ENCODE measurements at places on chromosomes 16 and 17.
A peak's percentile ranks its signal among the peaks of the same experiment; 100 is the strongest.

- DNase-seq, result peak; percentile 78
Measured at GRCh38 chr17:66791347-66791746, 43.6 kb upstream of the CACNG5 start.

DNA sequence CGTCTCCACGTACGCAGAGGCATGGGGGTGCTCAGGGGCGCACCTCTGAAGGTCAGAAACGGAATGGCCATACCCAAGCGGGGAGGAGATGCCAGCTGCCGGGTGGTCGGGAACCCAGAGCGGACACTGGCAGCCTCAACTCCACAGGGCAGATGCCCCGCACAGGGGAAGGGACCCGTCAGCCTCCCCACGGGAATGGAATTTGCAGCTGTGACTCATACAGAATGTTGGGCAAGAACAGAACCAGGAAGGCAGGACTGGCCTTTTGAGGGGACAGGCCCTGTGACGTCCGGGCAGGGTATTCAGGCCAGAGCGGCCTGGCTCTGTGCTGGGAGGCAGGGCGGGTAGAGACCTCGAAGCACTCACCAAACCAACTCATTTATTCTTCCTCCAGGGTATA lies 7.5 kb downstream of the TK1 start:
- no peak for DNase-seq

GRCh38 chr16:79658301-79659033 lies 57.9 kb upstream of the MAF start:
- DNase-seq, result no peak

GRCh38 chr17:57861000-57861789 lies 11.4 kb upstream of the MRPS23 start:
- peak; percentile 91 for DNase-seq

GRCh38 chr16:85750827-85751697 lies at the start of gene C16orf74:
TSS of gene C16orf74 (minus strand) at chr16:85751096. CDS start at chr16:85735217, 15,879 bp downstream.
- peak; percentile 69 for DNase-seq

DNA sequence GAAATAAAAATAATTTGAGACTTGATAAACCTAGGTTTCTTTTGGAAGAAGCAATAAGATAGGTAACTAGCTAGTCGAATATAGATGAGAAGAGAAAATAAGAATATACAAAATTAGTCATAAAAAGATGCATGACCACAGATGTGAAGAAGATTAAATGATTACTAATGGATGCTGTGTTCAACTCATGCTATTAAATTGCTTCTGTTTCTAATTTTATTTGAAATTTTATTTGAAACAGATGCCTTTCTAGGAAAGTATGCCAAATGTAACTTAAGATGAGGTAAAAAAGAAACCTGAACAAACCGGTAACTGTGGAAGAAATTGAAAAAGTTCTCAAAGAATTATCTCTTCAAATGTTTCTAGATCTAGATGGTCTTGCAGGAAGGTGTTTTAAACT lies 91.6 kb downstream of the OR1D5 start:
- DNase-seq, result no peak

- no peak for DNase-seq
Measured at GRCh38 chr17:27333410-27333980, 39.6 kb downstream of the WSB1 start.

GRCh38 chr17:17402558-17402957 lies 74.2 kb upstream of the MED9 start:
- no peak for DNase-seq

- DNase-seq, result peak; percentile 91
Measured at GRCh38 chr17:6843241-6843880, 11.8 kb upstream of the TEKT1 start.

DNA sequence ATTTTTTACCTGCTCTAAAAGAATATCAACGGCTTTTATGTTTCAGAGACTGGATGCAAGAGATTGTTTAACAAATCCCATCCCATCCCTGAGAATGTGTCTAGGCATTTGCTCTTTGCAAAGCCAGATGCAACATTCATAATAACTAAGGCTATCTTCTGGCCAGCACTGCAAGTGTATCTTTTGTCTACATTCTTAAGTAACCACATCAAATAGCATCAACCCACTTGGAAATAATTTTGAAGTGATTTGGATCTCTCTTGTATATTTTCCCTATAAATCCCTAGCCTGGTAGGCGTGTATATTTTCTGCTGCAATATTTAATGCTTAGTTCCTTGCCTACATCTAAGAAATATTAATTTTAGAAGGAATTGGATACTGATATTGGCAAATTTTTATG lies 64.3 kb downstream of the PIGL start:
- DNase-seq, result no peak

DNA sequence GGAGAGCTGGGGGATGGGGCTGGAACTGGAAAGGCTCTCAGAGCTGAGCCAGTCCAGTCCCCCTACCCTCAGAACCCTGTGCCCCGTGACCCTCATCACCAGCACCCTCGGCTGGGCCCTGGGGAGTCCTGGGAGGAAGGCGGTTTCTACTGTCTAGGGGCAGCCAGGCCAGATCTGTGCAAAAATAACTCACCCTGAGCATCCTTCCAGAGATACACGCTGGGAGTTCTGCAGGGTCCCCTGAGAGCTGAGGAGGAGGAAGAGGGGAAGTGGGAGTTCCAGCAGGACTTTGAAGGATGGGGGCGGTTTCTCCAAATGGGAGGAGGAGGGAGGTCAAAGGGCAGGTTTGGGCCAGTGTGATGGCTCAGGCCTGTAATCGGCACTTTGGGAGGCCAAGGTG lies 5.0 kb upstream of the SLC4A1 start:
- no peak for DNase-seq

- DNase-seq, result no peak
Measured at GRCh38 chr17:79041041-79041570, 17.1 kb downstream of the C1QTNF1 start.

DNA sequence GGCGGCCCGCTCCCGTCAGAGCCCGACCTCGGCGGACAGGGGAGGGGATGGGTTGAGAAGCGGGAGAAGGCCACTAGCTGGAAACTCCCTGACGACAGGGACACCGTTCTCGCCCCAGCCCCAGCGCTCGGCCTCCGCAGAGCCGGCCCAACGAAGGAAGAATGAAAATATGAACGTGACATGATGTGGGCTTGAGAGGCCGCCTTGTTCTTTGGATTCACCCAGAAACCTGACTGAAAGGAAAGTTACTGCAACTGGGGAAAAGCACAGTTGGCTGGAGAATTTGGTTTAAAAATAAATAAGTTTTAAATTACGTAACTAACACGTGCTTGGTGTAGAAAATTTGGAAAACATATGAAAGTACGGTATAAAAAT lies 21.1 kb downstream of the NPTX1 start:
- peak; percentile 81 for DNase-seq

GRCh38 chr16:4365014-4365406 lies 6.6 kb upstream of the VASN start:
- DNase-seq, result no peak

DNA sequence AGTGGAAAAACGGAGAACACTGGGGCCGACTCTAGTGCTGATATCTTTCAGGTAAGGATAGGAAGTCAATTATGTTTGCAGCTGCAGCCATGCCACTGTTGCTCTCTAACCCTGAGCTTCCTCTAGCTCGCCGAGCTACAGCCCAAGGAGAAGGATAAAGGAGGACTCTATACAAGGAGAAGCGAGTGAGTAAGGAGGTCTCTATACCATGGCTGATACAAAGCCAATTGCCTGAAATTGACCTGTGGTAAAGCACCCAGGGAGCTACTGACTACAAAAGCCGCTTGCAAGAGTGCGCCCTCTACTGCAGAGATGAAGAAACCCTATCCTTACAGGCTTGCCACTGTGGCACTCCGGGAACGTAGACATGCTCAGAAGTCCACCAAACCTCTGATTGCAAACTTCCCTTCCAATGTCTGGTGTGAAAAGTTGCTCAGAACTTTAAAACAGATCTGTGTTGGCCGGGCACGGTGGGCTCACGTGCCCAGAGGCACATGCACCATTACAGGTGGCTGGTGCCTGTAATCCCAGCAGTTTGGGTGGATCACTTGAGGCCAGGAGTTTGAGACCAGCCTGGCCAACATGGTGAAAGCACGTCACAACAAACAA lies 10.8 kb upstream of the SLC46A1 start:
- DNase-seq, result peak; percentile 90

DNA sequence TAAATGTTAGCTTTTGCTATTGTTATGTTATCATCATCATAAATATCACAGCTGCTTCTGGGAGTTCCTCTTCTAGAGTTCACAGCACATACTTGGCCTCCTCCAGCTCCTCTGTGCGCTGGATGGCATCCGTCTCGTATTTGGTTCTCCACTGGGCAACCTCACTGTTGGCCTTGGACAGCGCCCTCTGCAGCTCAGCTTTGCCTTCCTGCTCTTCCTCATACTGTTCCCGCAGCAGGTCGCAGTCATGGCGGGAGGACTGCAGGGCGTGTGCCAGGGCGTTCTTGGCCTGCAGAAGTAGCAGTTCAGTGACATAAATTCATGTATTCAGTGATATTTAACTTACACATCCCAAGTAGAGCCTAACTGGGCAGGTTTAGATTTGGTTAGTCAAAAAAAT lies 23.4 kb downstream of the MYH8 start:
- no peak for DNase-seq

GRCh38 chr16:9123871-9124270 lies 32.4 kb downstream of the HAPSTR1 start:
- DNase-seq, result peak; percentile 58

- peak; percentile 71 for DNase-seq
Measured at GRCh38 chr16:17377360-17378324, 93.1 kb downstream of the XYLT1 start.

DNA sequence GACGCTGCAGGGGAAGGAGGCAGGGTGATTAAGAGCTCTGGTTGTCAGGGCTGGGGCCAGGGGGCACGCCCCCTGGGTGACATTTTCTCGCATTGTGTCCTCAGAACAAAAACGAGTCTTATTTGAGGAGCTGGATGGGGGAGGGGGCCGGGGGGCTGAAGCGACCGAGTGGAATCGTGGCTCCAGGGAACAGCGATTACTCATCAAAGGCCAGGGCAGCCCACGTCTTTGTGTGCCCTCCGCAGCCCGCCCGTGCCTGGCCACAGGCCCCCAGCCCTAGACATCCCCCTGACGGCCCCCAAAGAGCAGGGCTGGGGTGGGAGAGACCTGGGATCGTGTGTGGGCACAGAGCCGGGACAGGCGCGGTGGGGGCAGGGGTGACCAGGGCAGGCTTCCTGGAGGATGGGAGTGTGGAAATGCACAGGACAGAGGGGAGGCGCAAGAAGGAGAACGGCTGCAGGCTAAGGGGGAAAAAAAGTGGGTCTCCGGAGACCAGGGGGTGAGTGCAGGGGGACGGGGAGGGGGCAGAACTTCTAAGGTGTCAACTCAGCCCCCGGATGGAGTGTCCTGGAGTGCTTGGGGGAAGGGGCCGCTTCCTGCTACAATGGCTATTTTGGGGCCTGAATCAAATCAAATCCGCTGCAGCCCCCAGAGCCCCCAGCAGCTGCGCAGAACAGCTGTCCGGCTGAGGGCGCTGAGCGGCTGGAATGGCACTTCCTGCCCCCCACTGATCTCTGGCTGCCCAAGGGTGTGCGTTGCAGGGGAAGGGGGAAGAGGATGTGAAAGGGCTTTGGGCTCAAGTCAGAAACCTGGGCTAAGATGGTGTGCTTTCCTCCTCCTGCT lies 24.0 kb upstream of the PHB1 start:
- DNase-seq, result peak; percentile 33

GRCh38 chr17:28385037-28385400 lies 13.5 kb downstream of the SARM1 start:
- no peak for DNase-seq

DNA sequence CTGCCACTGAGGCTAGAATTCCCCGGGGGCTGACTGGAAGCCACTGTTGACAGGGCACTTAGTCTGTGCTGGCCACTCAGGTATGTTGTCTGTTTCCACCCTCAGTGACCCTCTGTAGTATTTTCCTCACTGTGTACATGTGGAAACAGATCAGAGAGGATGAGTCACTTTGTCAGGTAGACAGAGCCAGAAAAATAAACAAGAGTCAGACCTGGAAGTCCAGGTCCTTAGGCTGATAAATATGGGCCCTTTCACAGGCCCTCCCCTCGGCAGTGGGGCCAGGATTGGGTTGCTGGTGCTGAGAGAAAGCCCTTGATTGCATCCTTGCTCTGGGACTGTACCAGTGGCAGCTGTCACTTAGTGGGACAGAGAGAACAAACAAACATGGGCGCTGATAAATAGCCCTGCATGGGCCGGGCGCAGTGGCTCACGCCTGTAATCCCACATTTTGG lies 21.3 kb downstream of the PGS1 start:
- no peak for DNase-seq

DNA sequence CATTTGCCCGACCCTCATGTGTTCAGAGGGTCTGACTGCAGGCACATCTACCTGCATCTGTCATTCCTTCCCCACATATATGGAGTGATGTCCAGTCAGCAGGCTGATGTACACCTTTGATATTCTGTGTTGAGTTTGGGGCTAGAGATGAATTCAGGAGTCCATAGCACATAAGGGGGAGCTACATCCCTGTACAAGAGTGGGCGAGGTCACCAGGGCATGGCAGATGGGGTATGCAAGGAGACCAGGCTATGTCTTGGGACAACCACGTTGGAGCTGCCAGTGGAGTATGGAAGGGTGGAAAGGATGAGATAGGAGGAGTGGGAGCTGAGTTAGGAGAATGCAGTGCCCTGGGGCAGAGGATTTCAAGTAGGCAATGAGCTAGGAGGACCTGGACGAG lies 15.0 kb downstream of the SMPD3 start:
- no peak for DNase-seq

DNA sequence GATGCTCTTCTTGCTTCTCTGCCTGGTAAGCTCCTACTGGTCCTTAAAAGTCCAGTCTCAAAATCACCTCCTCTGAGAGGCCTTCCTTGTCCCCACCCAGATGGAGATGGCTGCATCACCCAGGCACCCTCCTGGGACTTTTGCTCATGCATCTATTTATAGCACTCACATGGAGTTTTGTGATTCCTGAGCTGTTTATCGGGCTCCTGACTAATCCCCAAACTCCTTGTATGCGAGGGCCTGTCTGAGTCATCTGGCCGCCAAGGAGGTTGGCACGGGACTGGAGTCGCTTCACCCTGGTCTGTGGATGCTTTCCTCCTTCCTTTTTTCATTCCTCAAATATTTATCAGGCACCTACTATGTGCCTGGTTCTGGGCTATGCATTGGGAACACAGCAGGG lies 2.3 kb upstream of the MAP2K3 start:
- DNase-seq, result no peak

- no peak for DNase-seq
Measured at GRCh38 chr17:81838753-81839255, 4.0 kb upstream of the PPP1R27 start.

DNA sequence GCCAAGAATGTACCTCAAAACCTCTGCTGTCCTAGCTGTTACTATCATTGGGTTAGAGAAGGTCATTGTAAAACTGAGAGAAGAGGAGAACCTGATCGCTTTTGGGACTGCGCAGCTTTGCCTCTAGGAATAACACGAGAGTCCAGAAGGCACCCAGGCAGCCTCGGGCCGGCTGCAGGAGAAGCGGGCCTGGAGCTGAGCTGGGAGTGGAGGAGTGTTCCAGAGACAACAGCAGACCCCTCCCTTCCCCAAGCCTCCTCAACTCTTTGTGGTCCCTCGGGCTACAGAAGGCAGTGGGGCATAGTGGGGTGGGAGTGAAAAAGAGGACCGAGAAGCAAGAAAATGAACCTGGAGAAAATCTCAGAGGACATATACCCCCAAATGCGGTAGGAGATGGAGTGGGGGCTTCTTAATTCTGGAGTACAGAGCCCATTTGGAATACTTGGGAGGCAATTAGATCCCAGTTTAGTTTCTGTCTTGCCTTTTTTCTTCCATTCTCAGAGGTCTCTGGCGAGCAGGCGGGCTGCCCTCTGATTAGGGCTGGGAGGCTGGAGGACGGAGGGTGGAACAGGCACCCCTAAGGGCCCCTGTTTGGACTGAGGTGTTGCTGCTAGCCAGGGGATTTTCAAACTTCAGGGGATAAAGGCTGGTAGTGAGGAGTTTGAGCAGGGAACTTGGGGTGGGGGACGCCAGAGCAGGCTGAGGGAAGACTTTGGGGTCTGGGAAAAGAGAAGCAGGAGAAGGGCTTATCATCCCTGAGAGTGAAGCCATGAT lies 13.3 kb upstream of the HOXB2 start:
- no peak for DNase-seq

- no peak for DNase-seq
Measured at GRCh38 chr17:53527473-53527872, 295.3 kb upstream of the KIF2B start.

Data from hematopoietic multipotent progenitor cell treated with erythropoietin and hydrocortisone succinate and interleukin-3 and kit ligand, for 4 days (in vitro differentiated cells).